Stimulated activated CD8-positive, alpha-beta memory T cell treated with anti-CD3 and anti-CD28 coated beads, Interleukin-4, amount 100 ng/mL, for 4 hours (primary cell): ENCODE measurements at places on chromosomes 3 and 15.

GRCh38 chr15:97189162-97189780 lies 771.2 kb upstream of the ARRDC4 start:
- DNase-seq, result no peak

GRCh38 chr3:120093119-120093910 lies 932 bp downstream of the GSK3B start:
- no peak for DNase-seq

DNA sequence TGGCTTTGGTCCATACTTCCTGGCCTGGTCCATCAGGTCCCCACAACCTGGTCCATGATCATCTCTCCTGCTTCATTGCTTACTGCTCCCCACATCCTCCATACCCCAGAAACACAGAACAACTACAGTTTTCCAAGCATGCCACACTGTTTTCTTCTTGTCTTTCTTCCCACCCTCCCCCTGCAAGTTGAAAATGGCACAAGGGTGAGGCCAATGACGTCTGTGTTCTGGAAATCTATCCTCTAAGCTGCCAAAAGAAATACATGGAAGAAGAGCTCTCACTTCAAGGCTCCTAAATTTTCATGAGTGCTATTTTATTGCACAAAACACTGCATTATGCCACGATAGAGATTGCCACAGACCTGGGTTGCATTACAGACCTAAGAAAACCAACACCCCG lies 404.4 kb downstream of the VPS13C start:
- DNase-seq, result no peak

DNA sequence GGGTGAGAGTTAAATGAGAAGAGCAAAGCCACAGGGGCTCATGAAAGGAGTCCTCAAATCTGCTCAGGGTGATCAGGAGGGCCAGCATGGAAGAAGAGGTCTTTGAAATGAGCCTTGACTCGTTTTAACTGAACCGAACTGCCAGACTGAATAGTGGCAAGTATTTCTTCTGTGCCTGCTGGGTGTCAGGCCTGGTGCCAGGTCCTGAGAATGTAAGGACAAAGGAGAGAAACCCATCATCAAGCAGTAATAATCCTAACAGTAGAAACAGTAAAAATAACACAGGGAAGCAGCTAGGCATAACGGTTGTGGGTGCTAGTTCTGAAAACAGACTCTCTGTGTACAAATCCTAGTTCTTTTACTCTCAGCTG lies 40.4 kb upstream of the SMAD3 start:
- no peak for DNase-seq

GRCh38 chr3:7574435-7574834 lies 713.5 kb downstream of the GRM7 start:
- DNase-seq, result no peak
